Activated naive CD4-positive, alpha-beta T cell (primary cell): ENCODE measurements at places on chromosomes 6 and 20.

DNA sequence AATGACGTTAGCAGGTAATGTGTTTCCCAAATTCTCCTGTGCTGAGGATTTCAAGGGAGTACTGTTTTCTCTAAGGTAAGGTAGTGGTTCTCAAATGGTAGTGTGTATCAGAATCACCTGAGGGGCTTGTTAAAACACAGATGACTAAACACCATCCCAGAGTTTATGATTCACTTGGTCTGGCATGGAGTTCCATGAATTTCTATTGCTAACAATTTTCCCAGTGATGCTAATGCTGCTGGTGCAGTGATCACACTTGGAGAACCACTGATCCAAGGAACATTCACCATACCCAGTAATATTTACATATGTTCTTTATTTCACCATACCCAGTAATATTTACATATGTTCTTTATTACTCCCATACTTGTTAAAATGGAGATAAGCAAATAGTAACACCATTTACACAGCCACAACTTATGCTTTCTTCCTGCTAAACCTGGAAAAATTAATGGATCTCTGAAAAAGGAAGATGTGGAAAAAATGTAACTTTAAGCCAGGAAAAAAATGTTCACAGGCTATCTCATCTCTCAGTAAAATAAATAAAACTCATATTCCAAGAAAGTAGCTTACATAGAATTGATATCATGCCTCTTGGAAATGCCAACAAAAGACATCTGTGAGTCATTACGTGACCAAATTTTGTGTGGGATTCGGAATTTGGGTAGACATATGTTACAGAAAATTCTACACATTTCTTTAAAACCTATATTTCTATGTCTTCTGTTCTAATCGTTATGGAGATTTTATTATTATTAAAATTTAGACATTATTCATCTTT lies 129.5 kb downstream of the MMUT start:
- DNase-seq = no peak

DNA sequence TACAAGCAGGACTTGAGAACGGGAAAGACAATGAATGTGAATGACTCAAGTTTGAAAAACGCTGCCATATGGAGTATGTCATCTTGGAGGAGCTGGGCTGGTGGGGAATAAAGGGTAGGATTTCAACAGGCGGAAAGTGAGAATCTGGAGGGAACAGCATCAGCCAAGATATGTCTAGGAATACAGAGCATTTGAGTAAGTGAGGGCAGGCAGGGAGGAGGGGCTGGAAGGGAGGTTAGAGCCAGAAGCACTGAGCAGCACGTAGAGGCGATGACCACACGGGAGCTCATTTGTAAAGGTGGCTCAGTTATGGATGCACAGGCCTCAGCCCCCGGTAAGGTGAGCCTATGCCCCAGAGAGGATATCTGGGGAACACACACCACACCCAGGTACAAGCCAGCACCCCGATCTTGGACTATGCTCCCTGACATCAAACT lies 115.1 kb downstream of the ZMYND8 start:
- no peak for DNase-seq

GRCh38 chr20:19412254-19412653 lies 199.8 kb downstream of the SLC24A3 start:
- DNase-seq = no peak

GRCh38 chr6:155213611-155214372 lies 50.0 kb upstream of the CLDN20 start:
- DNase-seq = no peak

- DNase-seq = no peak
These were observed 11.9 kb downstream of the C6orf89 start for GRCh38 chr6:36897609-36898008.
